ENCODE measurements at places on chromosomes 2 and 18.

- no peak for DNase-seq
These were observed 326.9 kb downstream of the SLC4A3 start for GRCh38 chr2:219954331-219954730.

DNA sequence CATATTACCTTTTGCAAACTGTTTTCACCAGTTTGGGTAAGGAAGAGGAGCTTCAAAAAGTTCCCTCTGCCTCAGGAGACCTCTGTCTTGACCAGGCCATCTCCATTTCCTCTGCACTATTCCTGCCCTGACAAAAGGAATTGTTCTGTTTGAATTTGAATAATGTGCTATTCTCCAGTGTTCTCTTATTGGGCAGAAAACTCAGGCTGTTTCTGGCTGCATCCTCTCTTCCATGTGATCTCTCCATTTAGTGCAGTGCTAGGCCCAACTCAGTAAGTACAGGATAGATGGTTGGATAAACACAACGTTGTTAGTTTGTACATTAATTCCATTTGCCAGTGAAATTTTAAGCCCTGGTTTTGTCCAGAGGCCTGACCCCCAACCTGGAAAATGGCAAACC lies 102.2 kb upstream of the CELF4 start:
- DNase-seq = no peak

DNA sequence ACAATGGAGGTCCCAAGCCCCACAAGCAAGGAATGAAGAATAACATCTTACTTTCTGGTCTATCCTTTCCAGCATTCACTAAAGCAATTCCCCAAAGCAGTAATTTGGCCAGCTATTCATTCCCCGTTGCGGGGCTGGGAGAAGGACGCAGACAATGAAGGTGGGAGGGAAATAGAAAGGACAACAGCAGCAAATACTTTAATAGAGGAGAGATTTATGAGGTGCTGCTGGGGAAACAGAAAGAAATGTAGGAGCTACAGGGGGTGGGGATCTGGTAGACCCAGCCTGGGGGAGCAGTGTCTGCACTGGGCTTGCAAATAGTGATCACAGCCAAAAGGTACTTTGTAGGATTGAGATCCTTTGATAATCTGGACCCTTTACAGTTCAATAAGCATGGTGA lies 13.9 kb upstream of the ATL2 start:
- DNase-seq = no peak

GRCh38 chr2:72220170-72220569 lies 72.5 kb upstream of the CYP26B1 start:
- DNase-seq = no peak

DNA sequence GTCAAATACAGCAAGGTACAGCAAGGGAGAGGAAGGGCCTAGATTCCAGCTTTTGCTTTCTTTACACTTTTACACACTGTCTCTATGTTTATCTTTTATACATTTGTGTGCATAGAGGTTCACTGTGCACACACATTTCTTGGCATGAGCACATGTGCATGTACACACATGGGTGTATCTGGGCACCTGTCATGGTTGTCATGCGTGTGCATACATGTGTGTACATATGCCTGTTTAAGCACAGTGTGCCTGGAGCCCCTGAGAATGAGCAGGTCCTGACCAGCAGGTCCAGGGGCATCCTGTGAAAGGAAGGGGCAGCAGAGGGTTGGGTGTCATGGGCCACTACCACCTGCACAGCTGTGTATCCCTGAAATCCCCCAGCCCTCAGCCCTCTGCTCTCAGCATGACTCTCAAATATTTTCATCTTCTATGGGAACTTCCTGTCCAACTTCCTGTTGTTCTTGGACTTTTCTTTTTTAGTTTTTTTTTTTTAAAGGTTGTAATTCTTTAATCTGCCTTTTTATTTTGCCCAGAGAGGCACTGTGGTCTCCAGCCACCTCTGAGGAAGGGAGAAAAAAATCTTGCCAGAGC lies 97.0 kb upstream of the EPAS1 start:
- DNase-seq = no peak

DNA sequence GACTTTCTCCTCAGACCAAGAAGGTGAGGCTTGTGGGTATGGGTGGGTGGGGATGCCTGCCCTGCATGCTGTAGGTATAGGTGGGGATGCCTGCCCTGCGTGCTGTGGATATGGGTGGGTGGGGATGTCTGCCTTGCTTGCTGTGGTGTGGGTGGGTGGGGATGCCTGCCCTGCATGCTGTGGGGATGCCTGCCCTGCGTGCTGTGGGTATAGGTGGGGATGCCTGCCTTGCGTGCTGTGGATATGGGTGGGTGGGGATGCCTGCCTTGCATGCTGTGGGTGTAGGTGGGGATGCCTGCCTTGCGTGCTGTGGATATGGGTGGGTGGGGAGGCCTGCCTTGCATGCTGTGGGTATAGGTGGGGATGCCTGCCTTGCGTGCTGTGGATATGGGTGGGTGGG lies 278.4 kb downstream of the NEDD4L start:
- no peak for DNase-seq

- DNase-seq = peak; percentile 25
These were observed 297.9 kb upstream of the MMADHC start for GRCh38 chr2:149885468-149885867.

- DNase-seq = no peak
These were observed 31.8 kb upstream of the COL6A3 start for GRCh38 chr2:237445611-237446337.

DNA sequence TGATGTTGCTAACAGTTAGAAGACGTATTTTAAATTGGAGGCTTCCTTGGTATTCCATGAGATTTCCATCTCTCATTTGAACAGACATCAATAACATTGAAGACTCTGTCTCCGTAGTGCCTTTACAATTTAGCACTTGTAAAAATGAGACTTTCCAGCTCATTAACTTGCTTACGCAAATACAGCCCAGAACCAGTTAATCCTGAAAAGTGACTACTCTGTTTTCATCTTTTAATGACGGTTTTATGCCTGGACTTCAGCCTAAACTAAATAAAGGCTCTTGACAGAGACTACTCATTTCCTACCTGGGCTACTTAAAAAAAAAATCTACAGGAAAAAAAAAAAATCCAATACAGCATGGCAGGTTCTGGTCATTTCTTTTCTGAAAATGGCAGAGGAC lies 148.6 kb downstream of the LRATD1 start:
- DNase-seq = no peak

GRCh38 chr2:157764386-157764785 lies 111.7 kb downstream of the ACVR1 start:
- no peak for DNase-seq

GRCh38 chr18:25446972-25447371 lies 95.0 kb upstream of the ZNF521 start:
- no peak for DNase-seq

GRCh38 chr2:77807531-77808215 lies 285.5 kb upstream of the LRRTM4 start:
- no peak for DNase-seq

- no peak for DNase-seq
These were observed 421 bp upstream of the FAM171B start for GRCh38 chr2:186693446-186693832.

DNA sequence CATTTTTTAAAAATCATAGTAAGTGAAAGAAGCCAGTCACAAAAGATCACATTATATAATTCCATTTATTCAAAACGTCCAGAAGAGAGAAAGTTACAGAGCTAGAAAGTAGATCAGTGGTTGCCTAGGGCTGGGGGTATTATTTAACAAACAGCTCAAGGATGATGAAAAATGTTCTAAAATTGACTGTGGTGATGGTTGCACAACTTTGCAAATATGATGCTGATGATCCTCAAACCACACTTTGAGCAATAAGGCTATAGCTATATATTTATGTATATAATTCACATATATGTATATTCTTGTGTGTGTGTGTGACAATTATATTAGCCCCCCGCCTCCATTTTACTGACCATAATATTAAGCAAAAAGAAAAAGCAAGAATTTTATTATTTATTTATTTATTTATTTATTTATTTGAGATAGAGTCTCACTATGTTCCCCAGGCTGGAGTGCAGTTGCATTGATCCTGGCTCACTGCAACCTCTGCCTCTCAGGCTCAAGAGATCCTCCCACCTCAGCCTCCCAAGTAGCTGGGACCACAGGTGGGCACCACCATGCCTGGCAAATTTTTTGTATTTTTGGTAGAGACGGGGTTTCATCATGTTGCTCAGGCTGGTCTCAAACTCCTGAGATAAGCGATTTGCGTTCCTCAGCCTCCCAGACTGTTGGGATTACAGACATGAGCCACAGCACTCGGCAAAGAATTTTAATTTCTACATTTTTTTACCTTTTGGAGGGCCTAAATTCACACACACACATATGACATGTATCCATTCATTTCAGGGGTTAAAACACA lies 1.9 kb downstream of the WDR12 start:
- peak; percentile 56 for DNase-seq

DNA sequence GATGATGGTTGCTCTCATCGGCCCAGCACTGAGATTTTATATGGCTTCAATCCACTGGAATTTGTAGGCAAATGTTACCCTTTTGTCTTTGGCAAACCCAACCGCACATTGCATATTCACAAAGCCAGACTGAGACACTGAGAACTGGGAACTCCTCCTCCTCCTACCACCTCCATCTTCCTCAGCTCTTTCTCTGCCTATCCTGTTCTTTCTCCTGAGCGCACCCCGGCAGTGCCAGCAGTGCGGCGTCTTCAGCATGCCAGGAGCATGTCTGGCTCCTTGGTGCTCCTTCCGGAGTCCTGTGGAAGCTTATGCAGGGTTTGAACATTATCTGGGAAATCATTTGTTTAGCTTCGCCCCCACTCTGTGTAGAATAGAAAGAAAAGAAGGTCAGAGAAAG lies 50.8 kb downstream of the TRIB2 start:
- no peak for DNase-seq

GRCh38 chr18:6661692-6662415 lies 67.7 kb upstream of the ARHGAP28 start:
- DNase-seq = no peak

DNA sequence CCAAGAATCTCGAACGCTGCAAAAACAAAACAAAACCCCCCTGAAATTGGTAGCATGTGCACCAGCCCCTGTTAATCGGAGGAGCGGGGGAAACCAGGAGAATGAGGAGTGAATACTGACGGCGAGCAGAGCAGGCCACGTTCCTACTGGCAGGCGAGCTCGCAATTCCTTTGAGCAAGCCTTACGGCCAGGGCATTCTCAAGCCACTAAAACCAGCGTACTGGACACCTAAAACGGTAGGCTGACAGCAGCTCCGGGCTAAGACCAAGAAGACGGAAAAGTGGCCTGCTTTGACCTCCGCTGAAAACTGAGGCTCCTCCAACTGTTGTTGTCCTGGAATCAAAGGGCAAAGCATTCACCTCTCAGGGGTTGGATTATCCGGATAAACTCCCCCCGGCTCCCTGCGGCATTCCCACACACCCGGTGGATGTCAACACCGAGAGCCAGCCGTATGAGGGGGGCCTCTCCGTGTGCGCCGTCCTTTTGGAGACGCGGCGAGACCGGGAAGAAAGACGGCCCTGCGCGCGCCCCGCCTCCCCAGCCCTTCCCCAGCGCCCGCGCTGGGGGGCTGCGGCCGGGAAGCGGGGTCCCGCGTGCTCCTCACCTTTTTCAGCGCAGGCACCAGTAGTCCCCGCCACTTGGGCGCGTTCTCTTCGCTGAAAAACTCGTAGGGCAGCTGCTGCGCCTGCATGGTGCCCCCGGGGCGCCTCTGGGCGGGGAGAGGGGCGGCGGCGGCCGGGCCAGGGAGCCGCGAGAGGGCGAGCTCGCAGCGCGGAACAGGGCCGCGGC lies 925 bp downstream of the SOS1 start:
- DNase-seq = peak; percentile 58

Data from fibroblast of gingiva (primary cell).